ENCODE measurements at places on chromosomes 1 and 21.

DNA sequence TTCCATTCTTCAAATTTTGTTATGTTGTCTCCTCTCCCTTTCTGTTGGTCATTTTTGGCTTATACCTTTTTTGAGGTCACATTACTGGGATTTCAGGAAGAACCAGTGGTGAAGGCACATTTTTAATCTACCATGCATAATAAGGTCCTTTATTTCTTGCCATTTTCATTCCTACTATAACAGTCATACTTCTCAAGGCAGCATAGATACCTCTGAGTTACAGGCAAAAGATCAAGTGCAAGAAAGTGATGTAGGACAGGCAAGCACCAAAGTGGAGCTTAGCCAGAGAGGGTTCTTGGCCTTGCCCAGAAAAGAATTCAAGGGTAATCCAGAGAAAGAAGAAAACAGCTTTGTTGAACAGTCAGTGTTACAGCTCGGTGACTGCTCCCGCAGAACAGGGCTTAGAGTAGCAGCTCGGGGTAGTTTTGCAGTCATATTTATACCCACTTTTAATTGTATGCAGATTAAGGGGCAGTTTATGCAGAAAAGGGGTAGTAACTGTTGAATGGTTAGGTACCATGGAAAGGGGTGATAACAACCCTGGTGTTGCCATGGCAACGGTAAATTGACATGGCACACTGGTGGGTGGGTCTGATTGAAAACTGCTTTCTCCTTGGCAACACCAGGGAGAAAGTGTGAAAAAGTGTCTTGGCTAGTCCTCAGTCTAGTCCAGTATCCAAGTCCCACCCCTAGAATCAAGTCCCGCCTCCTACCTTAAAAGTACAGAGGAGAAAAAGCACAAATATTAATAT lies 39.6 kb upstream of the DOCK7 start:
- DNase-seq, result no peak

DNA sequence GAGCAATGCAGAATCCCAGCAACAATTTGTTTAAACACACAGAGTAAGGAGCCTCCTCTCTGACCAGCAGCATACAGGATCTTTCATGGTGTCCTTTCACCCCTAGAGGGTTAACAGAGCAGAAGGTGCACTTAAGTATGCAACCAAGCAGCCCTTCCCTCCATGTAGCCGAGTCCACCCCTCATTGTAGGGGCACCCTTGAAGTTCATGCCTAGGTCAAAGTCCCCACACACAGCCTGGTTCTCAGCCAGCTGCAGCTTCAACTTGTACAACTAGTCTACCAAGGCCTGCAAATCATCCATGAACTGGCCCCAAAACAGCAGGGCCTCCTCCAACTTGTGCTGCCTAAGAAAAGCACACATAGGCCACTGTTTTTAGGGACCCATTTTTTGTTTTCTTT lies 7.0 kb upstream of the BMP8B start:
- DNase-seq, result no peak

DNA sequence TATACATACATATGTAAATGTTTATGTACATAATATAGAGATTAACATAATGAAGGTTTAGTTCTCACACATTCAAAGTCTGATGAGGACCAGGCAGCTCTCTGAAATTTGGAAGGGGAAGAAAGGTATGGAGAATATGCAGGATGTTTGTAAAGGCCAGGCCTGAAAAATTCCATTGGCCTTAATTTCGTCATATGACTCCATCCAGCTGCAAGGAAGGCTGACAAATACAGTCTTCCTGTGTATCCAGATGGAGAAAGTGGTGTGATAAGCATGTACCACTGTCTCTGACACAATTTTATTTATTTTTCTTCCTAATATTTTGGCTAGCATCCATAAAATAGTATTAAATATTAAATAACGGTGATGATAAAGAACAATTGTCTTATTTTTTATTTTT lies 6.3 kb upstream of the SGIP1 start:
- no peak for DNase-seq

DNA sequence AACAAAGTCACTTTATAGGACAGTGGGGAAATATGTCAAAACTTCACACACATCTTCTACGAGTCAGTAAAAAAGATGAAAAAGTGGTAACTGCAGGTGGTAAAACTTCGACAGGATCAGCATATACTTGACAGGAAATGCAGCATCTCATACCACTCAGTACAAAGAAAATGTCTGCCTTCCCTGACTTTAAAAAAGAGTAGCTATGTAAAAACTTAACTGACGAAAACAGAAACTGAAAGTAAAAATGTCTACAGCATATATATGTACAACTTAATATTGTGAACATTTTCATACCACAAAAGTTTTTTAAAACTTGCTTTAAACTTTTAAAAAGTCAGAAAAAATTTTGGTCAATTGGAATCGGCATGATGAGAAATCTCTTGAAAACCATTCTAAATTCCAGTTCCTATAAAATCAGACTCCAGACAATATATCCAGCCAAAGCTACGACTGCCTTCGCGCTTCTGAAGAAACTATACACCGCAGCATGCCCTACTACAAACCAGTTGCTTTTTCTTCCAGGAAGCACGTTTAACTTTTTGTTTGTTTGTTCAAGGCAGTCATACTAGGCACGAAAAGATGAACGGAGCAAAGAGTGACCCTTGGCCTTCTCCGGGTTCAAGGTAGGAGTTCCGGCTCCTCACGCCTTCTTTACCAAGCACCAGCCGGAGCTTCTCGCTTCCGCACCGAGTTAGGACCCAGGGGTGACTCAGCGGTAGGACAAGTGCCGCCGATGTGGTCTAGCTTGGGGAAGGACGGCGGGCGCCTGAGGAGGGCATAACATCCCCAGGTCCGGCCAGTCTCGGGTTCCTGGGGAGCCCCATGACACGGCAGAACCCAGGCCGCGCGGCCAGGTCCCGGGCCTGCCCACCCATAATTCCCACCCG lies 612 bp downstream of the PSMA5 start:
- peak; percentile 54 for DNase-seq

GRCh38 chr1:14568716-14569355 lies 29.6 kb upstream of the KAZN start:
- DNase-seq, result no peak

DNA sequence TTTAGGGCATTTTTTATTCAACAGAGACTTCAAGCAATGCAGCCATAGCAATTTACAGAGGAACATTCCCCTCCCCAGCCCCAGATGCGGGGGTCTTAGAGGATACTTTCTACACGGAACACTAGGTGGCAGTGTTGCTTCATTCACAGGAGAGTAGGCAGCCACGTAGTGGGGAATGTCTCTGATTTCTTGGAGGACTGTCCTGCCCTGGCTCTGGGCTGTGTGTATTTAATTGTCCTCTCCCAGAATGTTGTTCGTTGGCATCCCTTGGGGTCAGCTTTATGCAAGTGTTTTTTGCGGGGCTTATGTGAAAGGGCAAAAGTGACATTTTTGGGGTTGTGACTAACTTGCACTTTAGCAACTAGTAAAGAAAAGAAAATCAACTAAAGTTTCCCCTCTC lies 96.9 kb downstream of the PAPPA2 start:
- no peak for DNase-seq

GRCh38 chr21:44043613-44044012 lies 31.5 kb downstream of the TRAPPC10 start:
- DNase-seq, result no peak

- DNase-seq, result no peak
Observed at GRCh38 chr1:41609166-41609883, 124.8 kb upstream of the EDN2 start.

DNA sequence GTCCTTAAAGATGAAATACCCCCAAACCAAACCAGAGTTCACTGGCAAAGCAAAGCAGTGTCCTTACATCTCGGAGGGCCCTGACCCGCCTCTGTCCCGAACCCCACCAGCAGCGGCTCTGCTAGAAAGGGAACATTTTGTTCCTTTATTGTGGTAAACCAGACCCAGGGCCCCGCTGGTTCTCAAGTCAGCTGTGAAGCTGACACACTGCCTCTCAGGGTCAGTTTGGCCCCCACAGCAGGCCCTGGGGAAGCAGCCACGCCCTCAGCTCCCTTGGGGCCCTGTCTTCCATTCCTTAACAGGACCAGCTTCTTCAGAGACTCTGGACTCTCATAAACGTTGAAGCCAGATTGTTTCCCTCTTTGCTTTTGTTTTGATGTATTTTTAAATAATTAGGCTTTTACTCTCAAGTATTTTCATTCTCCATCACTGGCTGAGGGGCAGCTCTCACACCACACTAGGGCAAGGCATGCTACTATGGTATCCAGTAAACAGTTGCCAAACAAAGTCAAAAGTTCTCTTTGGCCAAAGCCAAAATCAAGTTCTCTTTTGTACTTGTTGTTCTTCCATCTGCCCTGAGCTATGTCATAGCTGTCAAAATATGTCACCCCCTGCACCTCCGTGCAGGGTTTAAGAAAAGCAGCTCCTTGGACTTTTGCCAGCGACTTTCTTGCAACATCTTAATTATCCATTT lies 61.1 kb upstream of the ANGPTL1 start:
- no peak for DNase-seq
